ENCODE measurements at places on chromosomes 1 and 21.

- H3K27ac ChIP-seq = no peak overlapping the region
- no peaks in the 10 kb centered on the region for H3K27me3 ChIP-seq
- no peak for DNase-seq
- H3K4me3 ChIP-seq = no peak overlapping the region
- H3K36me3 ChIP-seq = no peaks in the 10 kb centered on the region
Observed at GRCh38 chr21:41075656-41076055, 92.3 kb upstream of the BACE2 start.

DNA sequence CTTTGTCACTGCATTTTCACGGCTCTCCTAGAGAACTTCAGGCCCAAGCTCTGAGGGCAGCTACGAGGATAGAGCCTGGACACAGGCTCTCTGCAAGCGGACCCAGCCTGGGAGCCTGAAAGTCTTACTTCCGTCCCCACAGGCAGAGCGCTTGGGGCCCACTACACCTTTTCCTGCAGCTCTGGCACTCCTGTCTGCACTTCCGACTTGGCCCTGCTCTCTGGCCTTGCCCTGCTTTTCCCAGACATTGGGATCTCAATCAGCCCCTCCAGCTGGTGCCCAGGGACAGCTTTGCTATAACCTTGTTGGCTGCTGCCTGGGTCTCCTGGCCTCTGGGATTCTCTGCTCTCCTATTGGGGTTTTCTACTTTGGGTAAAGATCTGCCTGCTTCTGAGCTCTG, 27.6 kb downstream of the WNT4 start:
- H3K4me1 ChIP-seq = peaks cover 20% of the 10 kb centered on the region
- no peak for DNase-seq
- no peak overlapping the region for H3K27ac ChIP-seq
- H3K36me3 ChIP-seq = 0 out of 2 replicates have a peak, but pooled peaks cover 2% of the 10 kb centered on the region
- H3K27me3 ChIP-seq = no peaks in the 10 kb centered on the region

DNA sequence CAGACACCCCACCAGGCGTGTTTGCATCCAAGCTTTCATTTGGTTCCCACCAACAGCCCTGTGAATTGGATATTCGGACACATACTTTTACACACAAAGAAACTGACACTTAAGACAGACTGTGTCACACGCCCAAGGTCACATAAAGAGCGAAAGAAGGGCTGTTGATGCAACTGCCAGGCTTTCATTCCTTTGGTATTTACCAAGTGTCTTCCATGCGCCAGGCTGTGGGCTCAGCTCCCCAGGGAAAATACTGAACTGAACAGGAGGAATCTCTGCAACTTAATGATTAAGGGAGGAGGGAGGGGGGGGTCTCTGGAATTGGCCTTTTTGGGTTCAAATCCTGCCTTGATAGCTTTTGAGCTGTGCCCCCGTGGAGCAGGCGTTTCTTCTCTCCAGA, 122.8 kb downstream of the ACTL8 start:
- H3K36me3 ChIP-seq = no peaks in the 10 kb centered on the region
- no peak overlapping the region for H3K27ac ChIP-seq
- H3K4me1 ChIP-seq = no peaks in the 10 kb centered on the region
- DNase-seq = no peak
- H3K27me3 ChIP-seq = peaks cover 9% of the 10 kb centered on the region

- no peaks in the 10 kb centered on the region for H3K4me1 ChIP-seq
- no peak for DNase-seq
- H3K4me3 ChIP-seq = no peak overlapping the region
- H3K36me3 ChIP-seq = no peaks in the 10 kb centered on the region
Observed at GRCh38 chr21:38400195-38400919, 97.9 kb downstream of the ERG start.

- H3K4me3 ChIP-seq = no peak overlapping the region
- H3K27me3 ChIP-seq = no peaks in the 10 kb centered on the region
- no peak for DNase-seq
- H3K36me3 ChIP-seq = peaks cover 10% of the 10 kb centered on the region
- no peaks in the 10 kb centered on the region for H3K4me1 ChIP-seq
Observed at GRCh38 chr1:63435161-63435560, 67.7 kb downstream of the ALG6 start.

- no peaks in the 10 kb centered on the region for H3K4me1 ChIP-seq
- no peak for DNase-seq
- H3K36me3 ChIP-seq = no peaks in the 10 kb centered on the region
- H3K27me3 ChIP-seq = no peaks in the 10 kb centered on the region
- no peak overlapping the region for H3K4me3 ChIP-seq
Observed at GRCh38 chr1:152926091-152926490, 17.7 kb downstream of the IVL start.

DNA sequence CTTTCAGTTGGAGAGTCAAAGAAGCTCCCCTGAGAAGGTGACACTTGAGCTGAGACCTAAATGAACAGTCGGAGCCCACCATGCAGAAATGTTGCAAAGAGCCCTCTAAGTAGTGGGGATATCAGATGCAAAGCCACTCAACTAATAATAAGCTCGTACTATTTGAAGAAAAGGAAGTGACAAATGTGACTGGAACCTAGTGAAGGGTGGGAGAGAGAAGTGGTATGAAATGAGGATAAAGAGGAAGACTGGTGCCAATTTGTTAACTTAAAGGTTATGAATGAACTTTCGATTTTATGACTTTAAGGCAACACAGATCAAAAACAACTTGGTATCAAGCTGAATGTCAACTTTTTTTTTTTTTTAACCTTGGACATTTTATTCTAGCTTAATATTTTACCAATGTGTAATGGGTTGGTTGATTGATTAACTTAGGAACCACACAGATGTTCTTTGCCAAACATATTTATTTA, 14.7 kb downstream of the LYPLAL1 start:
- no peak overlapping the region for H3K4me3 ChIP-seq
- no peaks in the 10 kb centered on the region for H3K27me3 ChIP-seq
- peaks cover 20% of the 10 kb centered on the region for H3K36me3 ChIP-seq
- no peak overlapping the region for H3K27ac ChIP-seq
- no peak for DNase-seq

- H3K27ac ChIP-seq = no peak overlapping the region
- H3K36me3 ChIP-seq = no peaks in the 10 kb centered on the region
- DNase-seq = no peak
- no peak overlapping the region for H3K4me3 ChIP-seq
Observed at GRCh38 chr1:1920608-1921458, 1.8 kb upstream of the TMEM52 start.

- no peak overlapping the region for H3K4me3 ChIP-seq
- no peaks in the 10 kb centered on the region for H3K27me3 ChIP-seq
- no peaks in the 10 kb centered on the region for H3K36me3 ChIP-seq
Observed at GRCh38 chr1:24790490-24790889, 45.2 kb downstream of the CLIC4 start.

DNA sequence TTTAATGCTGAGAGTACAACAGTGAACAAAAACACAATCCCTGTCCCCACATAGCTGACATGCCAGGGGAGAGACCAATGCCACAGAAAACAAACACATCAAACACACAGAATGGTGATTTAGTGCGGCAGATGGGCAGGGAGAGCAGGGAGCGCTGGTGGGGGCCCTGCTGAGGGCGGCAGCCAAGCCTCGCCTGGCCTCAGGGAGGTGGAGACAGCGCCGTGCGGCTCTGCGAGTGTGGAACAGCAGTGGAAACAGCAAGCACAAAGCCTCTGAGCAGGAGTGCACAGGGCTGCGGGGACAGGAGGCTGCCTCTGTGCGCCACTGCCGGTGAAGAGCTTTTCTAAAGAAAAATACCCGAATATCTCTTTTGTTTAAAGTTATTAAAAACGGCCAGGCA, 17.0 kb downstream of the MCM3AP start:
- H3K4me3 ChIP-seq = no peak overlapping the region
- peaks cover 62% of the 10 kb centered on the region for H3K36me3 ChIP-seq
- no peak for DNase-seq
- H3K27ac ChIP-seq = no peak overlapping the region
- no peaks in the 10 kb centered on the region for H3K27me3 ChIP-seq
- H3K4me1 ChIP-seq = peaks cover 10% of the 10 kb centered on the region

GRCh38 chr21:38269576-38269936, 12.8 kb downstream of the KCNJ15 start:
- DNase-seq = no peak
- no peaks in the 10 kb centered on the region for H3K4me1 ChIP-seq
- H3K36me3 ChIP-seq = no peaks in the 10 kb centered on the region

GRCh38 chr1:4407851-4408250, 246.6 kb upstream of the AJAP1 start:
- 0 out of 2 replicates have a peak, but pooled peaks cover 4% of the 10 kb centered on the region for H3K27me3 ChIP-seq
- H3K36me3 ChIP-seq = no peaks in the 10 kb centered on the region
- DNase-seq = no peak
- H3K4me1 ChIP-seq = no peaks in the 10 kb centered on the region
- H3K4me3 ChIP-seq = no peak overlapping the region
- H3K27ac ChIP-seq = no peak overlapping the region

GRCh38 chr1:247919952-247920351, at the start of gene OR2T8:
Gene OR2T8, plus strand, starts transcription at chr1:247920252. Its CDS starts 766 bp downstream, at chr1:247921018.
- no peak within 1 kb of the TSS for H3K4me3 ChIP-seq
- no peaks in the 10 kb centered on the region for H3K4me1 ChIP-seq
- H3K36me3 ChIP-seq = no peaks in the 10 kb centered on the region
- no peak within 1 kb of the TSS for H3K27ac ChIP-seq

- DNase-seq = no peak
- no peaks in the 10 kb centered on the region for H3K27me3 ChIP-seq
- no peak overlapping the region for H3K4me3 ChIP-seq
- peaks cover 38% of the 10 kb centered on the region for H3K4me1 ChIP-seq
Observed at GRCh38 chr21:35252831-35253230, 203.7 kb upstream of the RUNX1 start.

DNA sequence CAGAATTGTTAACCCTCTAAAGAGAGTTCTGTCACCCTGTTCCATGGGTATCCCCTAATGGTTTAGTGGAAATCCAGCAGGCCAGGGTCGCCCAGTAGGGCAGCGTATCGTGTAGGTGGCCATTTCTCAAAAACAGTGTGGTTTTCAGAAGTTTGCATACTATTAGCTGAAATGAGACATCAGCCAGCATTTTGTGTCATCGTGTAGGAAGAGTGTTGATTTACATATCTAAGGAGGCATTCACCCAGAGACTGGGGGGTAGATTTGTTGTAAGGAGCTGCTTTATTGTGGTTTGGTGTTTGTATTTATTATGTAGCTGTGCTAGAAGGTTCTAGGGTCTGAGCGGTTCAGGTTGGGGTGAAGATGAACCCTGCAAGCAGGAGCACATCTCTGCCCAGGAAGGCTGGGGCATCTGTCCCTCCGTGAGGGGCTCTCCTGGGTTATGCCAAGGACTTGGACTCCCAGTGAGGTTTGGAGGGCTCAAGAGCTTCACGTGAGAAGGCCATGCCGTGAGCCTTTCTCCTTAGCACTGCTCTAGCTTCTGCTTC, 174.4 kb downstream of the PGBD5 start:
- H3K4me3 ChIP-seq = no peak overlapping the region
- H3K27me3 ChIP-seq = no peaks in the 10 kb centered on the region
- no peak for DNase-seq
- peaks cover 13% of the 10 kb centered on the region for H3K36me3 ChIP-seq
- no peaks in the 10 kb centered on the region for H3K4me1 ChIP-seq

DNA sequence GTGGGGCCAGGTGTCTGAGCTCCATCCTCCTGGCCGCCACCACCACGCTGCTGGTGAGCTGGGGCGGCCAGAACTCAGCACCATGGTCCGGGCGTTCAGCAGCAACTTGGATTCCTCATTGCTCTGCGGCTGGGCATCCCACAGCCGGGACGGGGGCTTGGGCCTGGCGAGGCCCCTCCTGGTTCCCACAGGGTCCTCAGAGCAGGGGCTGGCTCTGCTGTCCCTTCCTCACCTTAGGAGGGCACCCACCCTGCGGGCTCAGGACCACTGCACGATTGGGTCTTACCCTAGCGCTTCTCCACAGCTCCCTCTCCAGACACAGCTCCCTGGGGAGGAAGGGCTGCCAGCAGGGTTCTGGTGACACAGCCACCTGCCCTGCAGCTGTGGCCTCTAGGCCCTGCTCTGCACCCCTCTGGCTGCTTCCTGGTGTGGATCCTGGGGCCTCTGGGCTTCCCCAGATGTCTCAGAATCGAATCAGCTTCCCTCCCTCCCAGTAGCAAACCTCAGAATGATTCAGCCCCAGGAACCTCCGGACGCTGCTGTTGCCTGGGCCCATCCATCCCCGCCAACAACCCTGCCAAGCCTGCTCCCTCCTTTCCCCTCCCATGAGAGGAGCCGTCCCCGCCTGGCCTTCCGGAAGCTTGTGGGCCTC, 25.0 kb downstream of the CRYAA start:
- H3K4me1 ChIP-seq = peaks cover 15% of the 10 kb centered on the region
- DNase-seq = peak; percentile 57
- no peaks in the 10 kb centered on the region for H3K27me3 ChIP-seq

GRCh38 chr21:44943686-44944550, 4.1 kb downstream of the SLX9 start:
- peaks cover 6% of the 10 kb centered on the region for H3K4me1 ChIP-seq
- H3K27ac ChIP-seq = no peak overlapping the region
- no peak overlapping the region for H3K4me3 ChIP-seq
- peaks cover 16% of the 10 kb centered on the region for H3K36me3 ChIP-seq
- no peak for DNase-seq
- H3K27me3 ChIP-seq = no peaks in the 10 kb centered on the region

DNA sequence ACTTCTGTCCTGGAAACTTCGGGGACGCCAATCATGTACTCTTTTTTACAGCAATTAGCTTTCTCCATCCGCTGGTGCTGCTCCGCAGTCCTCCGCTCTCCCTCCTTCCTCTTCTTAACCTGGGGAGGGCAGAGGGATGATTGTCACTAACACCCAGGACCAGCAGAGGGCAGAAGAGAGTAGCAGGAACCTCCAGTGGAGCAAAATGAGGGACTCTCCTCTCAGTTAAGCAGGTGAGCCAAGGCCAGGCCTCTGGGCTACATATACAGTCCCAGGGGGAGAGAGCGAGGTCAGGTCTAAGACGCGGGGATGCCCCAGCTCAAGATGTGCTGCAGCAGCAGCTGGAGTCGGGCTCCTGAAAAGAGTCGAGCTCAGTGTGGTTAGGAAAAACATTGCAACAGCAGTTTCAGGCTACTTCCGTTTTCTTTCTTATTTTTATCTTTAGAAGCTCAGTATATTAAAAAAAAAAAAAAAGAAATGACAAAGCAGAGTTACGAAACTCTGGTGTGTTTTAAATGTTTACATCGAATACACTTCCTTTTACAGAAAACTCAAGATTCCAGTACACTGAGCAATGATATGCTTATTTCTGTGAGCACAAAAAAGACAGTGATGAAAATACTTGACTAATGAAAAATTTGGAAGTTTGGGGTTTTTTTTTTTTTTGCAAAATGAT, 25.7 kb upstream of the NLRP3 start:
- peak; percentile 38 for DNase-seq
- no peaks in the 10 kb centered on the region for H3K27me3 ChIP-seq
- no peak overlapping the region for H3K27ac ChIP-seq
- no peak overlapping the region for H3K4me3 ChIP-seq
- no peaks in the 10 kb centered on the region for H3K36me3 ChIP-seq

- no peak overlapping the region for H3K4me3 ChIP-seq
- H3K27ac ChIP-seq = no peak overlapping the region
- H3K4me1 ChIP-seq = no peaks in the 10 kb centered on the region
- DNase-seq = no peak
- no peaks in the 10 kb centered on the region for H3K36me3 ChIP-seq
- no peaks in the 10 kb centered on the region for H3K27me3 ChIP-seq
Observed at GRCh38 chr1:159756397-159756796, 24.4 kb upstream of the DUSP23 start.

DNA sequence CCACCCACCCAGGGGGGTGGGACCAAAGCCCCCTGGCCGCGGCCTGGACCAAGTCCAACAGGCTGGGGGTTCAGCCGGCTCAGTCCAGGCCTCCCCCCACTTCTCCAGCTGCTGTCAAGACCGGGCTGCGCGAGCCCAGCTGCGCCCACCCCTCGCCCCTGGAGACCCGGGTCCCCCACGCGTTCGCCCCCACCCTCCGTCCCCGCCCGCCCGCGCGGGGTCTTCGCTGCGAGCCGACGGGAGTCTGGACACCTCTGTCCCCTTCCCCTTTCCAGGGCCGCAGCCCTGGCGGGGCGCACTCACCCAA, 253 bp downstream of the RAP1GAP start:
- no peaks in the 10 kb centered on the region for H3K27me3 ChIP-seq
- H3K4me3 ChIP-seq = peak overlapping the region; percentile 60
- H3K27ac ChIP-seq = no peak overlapping the region
- peaks cover 22% of the 10 kb centered on the region for H3K4me1 ChIP-seq
- no peak for DNase-seq
- H3K36me3 ChIP-seq = no peaks in the 10 kb centered on the region

Measured in SJCRH30 (cell line).